ENCODE measurements at places on chromosomes 12 and 14.
A peak's percentile ranks its signal among the peaks of the same experiment; 100 is the strongest.

DNA sequence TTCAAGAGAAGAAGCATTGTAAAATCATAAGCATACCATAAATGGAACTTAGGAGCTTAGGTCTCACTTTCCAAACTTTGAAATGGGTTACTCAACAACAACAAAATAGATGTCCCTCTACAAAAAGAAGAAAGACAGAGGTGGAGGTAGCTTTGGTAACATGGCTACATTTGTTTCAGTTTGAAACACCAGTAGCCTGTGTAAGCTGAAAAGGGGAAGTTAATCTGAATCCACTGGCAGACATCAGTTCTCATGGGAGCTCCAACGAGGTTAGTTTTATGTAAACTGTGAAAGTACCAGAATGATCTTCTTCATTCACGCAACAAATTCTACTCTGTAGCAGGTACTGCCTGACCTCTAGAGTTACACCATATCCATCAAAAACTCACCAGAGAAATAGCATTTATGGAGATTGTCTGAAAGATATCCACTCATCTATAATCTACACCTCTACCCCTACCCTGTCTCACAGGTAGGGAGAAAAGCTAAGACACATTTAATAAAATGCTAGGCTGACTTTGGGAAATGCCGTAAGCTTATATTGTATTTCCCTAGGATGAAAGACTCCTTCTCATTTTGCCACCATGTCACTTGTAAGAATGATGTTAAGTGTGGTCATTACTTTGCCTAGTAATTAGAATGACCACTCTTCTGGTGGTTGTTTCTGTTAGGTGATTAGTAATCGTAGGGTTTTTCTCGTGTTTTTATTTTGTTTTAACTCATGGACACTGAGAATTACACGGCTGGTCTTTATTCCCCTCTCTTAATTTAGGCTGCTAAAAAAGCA is 224.1 kb downstream of the ASCL1 start:
- DNase-seq, result no peak

- no peak for DNase-seq
These were observed 2.3 kb upstream of the HSPB8 start for GRCh38 chr12:119176267-119177055.

DNA sequence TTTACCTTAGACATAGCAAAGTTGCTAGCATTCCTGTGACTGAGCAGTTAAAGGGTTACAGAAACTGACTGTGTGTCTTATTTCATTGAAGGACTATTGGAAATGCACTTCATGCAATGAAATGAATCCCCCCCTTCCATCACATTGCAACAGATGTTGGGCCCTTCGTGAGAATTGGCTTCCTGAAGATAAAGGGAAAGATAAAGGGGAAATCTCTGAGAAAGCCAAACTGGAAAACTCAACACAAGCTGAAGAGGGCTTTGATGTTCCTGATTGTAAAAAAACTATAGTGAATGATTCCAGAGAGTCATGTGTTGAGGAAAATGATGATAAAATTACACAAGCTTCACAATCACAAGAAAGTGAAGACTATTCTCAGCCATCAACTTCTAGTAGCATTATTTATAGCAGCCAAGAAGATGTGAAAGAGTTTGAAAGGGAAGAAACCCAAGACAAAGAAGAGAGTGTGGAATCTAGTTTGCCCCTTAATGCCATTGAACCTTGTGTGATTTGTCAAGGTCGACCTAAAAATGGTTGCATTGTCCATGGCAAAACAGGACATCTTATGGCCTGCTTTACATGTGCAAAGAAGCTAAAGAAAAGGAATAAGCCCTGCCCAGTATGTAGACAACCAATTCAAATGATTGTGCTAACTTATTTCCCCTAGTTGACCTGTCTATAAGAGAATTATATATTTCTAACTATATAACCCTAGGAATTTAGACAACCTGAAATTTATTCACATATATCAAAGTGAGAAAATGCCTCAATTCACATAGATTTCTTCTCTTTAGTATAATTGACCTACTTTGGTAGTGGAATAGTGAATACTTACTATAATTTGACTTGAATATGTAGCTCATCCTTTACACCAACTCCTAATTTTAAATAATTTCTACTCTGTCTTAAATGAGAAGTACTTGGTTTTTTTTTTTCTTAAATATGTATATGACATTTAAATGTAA is 31.5 kb downstream of the MDM2 start:
- DNase-seq, result no peak

- no peak for DNase-seq
These were observed 23.7 kb upstream of the AEBP2 start for GRCh38 chr12:19415563-19415962.

DNA sequence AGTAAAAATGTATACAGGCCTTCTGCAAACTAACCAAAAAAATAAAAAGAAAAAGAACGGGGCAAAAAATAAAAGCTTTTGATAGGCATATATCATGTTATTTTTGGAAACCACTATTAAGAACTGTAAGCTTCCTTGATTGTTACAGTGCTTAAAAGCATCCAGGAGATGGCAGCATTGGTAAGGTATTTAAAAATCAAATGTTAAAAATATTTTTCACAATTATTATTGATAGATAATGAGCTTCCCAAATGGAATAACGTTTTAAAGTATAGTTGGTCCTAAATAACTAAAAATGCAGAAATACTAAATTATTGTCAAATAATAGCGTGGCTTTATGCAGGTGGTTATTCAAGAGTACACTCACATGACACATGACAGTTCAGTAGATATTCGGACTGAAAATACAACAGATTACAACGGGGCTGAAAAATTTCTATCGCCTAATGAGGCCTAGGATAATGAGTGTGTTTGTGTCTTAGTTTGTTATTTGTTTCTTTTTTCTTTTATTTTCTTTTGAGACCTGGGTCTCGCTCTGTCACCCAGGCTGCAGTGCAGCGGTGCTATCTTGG is 127.2 kb upstream of the ATF7IP start:
- no peak for DNase-seq

DNA sequence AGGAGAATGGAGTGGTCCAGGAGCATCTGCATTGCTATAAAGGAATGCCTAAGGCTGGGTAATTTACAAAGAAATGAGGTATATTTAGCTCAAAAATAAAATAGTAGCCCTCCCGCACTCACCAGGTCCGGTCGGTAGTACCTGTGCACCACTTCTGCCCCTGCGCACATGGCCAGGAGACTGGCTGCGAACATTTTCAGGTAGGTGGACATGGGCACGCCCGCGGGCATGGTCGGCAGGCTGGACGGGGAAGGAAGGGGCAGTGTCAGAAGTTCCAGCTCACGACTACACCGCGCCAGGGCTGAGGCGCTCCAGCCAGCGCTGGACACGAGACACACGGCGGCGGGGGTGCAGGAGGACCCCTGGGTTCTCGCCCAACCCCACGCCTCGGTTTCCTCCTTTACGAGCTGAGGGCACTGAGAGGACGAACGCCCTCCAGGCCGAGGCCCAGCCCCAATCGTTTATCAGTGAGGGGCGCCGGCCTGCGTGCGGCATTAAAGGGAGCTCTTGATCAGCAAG is 9.1 kb upstream of the TDG start:
- peak; percentile 22 for DNase-seq

GRCh38 chr12:76491292-76491691 is 68.3 kb downstream of the OSBPL8 start:
- DNase-seq, result no peak

DNA sequence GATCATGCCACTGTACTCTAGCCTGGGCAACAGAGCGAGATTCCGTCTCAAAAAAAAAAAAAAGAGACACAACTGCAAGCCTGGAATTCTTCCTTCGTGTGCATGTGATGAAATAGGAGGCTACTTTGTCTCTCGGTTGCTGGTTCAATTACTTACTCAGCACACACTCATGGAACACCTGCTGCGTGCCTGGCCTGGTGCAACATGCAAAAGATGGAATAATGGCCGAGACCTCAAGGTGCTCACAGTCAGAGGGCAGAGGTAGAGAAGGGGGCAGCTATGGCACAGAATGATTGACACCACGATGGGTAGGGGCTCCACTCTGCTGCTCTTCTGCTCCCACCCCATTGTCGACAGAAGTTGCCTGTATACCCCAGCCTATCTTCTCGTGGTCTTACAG is 112.3 kb downstream of the SLC15A4 start:
- DNase-seq, result no peak

- DNase-seq, result no peak
These were observed 39.5 kb downstream of the PROX2 start for GRCh38 chr14:74836251-74836960.

DNA sequence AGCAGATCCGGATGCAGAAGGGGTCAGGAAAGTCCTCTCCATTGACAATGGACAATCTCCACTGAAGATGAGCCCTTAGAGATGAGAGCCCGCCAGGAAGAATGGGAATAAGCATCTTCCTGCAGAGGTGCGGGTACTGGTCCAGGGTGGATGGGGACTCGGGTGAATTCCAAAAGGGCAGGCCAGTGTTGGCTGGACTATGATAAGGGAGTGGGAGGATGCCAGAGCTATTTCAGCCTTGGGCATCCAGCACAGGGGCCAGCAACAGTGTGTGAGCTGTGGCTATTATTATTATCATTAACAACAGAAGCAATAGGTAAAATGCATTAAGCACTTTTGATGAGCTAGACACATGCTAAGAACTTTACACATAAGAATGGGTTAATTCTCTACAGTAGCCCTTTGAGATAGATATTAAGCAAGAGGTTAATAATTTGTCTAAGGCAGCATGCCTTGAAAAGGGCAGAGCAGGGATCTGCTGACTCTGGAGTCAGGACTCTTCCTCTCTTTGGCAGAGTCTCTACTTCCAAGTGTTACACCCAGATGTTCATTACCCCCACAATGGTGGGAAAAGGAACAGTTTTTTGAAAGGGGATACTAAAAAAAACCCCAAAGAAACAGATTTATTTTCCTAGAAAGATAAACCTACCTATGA is 55.2 kb downstream of the PRICKLE1 start:
- DNase-seq, result no peak

- no peak for DNase-seq
These were observed 8.6 kb downstream of the EDDM3A start for GRCh38 chr14:20754308-20754707.

- no peak for DNase-seq
These were observed 7.1 kb upstream of the SMUG1 start for GRCh38 chr12:54195737-54196347.

DNA sequence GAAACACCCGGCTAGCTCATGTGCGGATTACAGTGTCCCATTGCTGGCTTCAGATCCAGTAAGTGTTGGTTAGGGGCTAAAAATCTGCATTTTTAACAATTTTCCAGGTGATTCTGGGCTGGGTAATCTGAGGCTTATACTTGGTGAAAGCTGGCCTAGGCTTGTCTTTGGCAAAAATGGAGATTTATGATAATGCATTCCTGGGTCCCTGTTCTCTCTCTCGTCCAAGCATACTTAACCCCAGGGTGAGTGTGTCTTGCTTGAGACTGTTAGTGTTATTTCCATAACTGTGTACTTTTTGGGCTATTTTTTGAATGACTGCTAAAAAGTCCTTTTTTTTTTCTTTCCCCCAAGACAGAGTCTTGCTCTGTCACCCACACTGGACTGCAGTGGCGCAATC is 43.2 kb downstream of the SNAPC1 start:
- DNase-seq, result no peak

DNA sequence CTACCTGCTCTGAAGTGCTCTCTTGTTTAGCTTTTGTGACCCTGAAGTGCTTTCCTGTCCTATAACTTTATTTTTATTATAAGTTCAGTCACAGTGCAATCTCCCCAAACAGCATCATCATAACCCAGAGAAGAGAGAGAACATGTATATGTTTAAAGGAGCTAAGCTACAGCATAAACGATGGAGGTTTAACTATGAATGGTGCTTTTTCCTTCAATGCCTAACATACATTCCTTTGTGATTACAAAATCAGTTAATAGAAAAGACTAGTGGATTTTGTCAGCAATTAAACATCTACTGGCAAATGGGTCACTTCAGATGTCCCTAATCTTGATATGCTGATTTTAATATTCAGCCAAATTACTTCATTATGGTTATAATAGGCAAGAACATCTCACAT is 46.4 kb downstream of the ZFYVE21 start:
- no peak for DNase-seq

- no peak for DNase-seq
These were observed 81.8 kb downstream of the TSPAN9 start for GRCh38 chr12:3158851-3159465.

GRCh38 chr12:66596199-66596598 is 82.7 kb downstream of the GRIP1 start:
- DNase-seq, result no peak

DNA sequence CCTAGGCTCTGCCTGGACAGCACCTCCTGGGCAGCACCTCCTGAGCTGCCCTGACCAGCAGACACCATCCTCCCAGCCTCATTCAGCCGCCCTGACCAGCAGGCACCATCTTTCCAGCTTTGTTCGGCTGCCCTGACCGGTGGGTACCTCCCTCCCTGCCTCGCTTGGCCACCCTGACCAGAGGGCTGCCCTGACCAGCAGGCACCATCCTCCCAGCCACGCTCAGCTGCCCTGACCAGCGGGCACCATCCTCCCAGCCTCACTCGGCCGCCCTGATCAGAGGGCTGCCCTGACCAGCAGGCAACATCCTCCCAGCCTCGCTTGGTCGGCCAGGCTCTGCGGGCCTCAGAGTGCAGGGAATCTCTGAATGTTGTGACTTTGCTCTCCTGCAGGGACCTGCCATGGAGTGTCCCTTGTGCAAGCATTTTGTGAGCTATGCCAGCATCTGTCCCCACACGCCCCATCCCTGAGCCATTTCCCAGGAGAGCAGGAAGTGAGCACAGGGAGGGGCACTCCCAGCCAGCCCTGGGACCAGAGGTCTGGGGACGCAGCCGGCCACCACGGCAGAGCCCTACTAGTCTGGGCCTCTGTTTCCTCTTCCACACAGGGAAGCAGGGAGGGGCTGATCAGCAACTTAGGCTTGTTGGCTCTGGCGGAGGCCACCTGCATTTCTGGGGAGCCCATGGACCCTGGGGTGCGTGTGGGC is 265.5 kb downstream of the SEC23A start:
- no peak for DNase-seq

DNA sequence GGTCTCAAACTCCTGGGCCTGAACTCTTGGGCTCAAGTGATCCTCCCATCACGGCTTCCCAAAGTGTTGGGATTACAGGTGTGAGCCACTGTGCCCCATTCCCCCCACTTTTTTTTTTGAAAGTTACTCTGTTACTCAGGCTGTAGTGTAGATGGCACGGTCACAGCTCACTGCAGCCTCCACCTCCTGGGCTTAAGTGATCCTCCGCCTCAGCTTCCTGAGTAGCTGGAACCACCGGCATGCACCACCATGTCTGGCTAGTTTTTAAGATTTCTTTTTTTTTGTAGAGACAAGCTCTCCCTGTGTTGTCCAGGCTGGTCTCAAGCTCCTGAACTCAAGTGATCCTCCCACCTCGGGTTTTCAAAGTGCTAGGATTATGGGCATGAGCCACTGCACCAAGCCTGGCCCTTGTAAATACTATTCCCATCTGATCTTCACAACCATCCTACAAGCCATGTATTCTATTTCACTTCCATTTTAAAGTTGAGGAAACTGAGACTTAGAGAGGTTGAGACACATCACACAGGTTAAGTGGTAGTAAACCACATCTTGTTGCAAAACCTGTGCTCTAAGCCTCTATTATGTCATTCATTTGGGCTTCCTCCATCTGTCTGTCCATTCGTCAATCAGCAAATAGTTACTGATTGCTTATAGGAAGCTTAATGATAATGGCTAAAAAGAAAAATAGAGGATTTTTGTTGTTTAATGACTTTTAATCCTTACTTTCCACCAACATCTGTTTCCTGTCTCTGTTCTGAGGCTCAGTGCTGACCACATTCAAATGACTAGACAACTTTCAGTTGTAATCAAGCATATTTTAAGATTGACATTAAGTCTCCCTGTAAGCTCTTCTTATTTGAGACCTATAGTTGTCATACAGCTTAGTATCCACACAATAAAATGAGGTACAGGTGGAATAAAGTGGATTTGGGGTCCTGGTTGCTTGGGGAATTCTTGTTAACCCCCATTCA is 9.2 kb downstream of the ASCL4 start:
- no peak for DNase-seq

- no peak for DNase-seq
These were observed 276.9 kb downstream of the ALG10 start for GRCh38 chr12:34298971-34299801.

All from activated naive CD4-positive, alpha-beta T cell treated with anti-CD3 and anti-CD28 coated beads, Interleukin-2, amount 50 U/mL, for 16 hours (primary cell).